ENCODE measurements at places on chromosomes 7 and 10. TPM values are rescaled to one million over a fixed set of nuclear protein-coding genes. Genes with fewer than 3 reads are reported as not detected.

Gene IL15RA
- total RNA-seq: 24.5 TPM

Gene C10orf62
- total RNA-seq: not detected

DNA sequence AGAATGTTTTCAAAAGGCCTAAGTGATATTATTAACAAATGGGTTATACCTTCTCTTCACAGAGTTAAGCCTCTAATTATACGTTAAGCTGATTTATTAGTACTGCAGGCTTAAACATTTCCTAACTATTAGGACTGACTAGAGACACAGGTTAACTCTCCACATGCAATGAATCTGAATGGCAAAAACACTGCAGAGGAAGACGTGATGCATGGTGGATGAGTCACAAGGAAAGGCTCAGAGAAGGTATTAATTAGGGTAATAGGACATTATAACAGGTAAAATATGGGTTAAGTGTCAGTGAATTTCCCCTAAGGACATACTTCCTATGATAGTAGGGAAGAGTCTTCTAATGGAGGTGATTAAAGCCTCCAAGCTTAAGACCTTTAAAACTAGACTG lies 24.7 kb upstream of the SEM1 start:
- DNase-seq: no peak

- DNase-seq: no peak
Observed at GRCh38 chr10:11808808-11809207, 14.3 kb upstream of the PROSER2 start.

- no peak for DNase-seq
Observed at GRCh38 chr7:5435291-5436002, 11.8 kb upstream of the TNRC18 start.

DNA sequence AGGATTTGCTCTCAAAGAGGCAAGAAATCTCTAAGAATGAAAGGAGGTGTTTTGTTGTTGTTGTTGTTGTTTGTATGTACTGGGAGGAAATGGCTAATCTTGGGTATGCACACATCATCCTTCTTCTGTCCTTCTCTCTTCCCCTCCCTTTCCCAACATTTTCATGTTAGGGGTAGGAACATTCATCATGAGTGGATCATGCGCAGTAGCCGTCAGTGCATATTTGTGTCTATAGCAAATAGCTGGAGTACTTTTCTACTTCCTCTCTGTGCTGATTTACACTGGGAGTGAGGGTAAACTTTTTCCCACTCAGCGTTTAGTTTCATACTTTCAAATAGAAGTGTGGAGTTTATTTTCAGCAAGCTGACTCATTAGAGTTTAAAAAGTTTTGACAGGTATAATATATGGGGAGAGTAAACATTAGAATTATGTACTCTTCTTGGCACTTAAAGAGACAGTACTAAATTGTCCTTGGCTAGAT lies 80.5 kb upstream of the PRKG1 start:
- no peak for DNase-seq

DNA sequence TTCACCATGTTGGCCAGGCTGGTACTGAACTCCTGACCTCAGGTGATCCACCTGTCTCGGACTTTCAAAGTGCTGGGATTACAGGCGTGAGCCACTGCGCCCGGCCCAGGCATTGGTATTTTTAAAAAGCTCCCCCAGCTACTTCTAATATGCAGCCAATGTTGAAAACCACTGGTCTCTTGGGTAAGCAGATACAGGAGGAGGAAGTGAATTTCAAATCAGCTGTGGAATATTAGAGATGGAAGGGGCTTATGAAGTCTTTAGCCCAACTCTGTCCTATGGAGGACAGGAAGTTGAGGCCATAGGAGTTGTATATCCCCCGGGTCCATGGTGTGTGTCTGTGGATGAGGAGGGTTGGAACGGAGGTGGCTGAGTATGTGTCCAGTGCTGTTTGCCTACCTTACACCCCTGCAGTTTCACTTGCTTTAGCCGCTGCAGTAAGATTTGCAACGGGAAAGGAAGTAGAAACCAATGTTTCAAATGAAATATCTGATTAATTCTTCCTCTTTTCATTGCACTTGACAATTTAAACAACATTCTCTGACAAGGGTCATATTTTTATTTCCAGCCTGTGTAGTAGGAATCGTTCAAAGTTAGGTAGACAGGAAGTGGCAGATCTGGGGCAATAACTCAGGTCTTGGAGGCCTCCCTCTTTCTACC lies 3.4 kb downstream of the PDE6C start:
- DNase-seq: no peak

- DNase-seq: no peak
Observed at GRCh38 chr7:65422670-65423069, 49.0 kb downstream of the ZNF92 start.

GRCh38 chr7:124764847-124765400 lies 668 bp downstream of the GPR37 start:
- no peak for DNase-seq

Data from epithelial cell of proximal tubule (primary cell).